Activated CD4-positive, alpha-beta T cell treated with anti-CD3 and anti-CD28 coated beads for 36 hours (primary cell): ENCODE measurements at places on chromosomes 3 and 15.
A peak's percentile ranks its signal among the peaks of the same experiment; 100 is the strongest.

DNA sequence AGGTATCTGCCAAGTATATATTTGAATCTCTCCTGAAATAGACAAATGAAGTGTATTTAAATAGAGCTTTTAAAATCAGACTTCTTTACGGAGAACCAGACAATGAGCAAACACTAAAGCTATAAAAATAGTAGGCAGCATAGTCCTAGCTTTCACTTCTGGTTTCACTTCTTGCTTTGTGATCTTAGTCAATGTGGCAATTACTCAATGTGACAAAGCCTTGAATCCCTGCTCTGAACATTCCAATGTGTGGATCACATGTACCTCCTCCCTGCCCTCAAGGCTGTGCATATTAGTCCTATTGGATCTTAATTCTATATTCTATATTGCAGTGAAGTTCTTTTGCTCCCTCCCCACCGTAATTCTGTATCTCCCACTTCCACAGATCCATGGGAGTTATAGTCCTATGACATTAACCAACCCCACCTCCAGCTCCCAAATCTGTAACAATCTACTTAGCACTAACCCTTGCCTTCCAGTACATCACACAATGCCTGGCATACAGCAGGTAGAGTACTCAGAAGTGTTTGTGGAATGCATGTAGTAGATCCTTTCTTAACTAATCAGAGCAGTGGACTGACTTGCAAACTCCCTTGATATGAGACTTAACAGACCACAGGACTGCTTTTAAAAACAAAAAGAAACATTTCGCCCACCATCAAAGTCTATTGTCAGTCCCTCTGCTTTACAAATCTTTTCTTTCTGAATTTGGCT is 24.3 kb upstream of the CP start:
- no peak for DNase-seq

DNA sequence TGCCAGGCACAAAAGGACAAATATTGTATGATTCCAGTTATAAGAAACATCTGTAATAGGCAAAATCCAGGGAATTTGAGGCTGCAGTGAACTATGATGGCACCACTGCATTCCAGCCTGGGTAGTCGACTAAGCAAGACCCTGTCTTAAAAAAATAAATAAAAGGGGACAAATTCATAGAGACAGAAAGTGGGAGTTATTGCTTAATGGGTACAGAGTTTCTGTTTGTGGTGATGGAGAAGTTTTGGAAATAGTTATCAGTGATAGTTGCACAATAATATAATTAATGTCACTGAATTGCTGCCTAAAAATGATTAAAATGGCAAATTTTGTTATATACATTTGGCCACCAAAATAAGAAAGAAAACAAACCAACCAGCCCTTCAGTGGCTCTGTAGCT is 27.6 kb upstream of the CNBP start:
- no peak for DNase-seq

- no peak for DNase-seq
Measured at GRCh38 chr15:78208887-78209645, 25.3 kb downstream of the ACSBG1 start.

DNA sequence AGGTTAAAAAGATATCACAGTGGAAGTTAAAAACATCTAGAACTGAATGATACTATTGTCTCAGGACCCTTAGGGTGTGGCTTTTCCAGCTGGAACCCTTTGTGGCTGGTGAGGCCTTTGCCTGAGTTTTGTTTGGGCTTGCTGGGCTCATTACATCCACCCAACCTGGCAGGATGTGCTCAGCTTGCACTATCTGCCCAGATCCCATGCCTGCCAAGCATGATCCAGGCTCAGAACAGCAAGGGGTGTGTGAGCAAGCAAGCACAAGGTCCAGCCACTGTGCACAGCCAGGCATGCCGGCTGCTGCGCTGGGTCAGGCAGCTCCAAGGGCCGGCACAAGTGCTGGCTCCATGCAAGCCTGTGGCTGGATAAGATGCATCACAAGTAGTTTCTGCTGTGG is 512.7 kb upstream of the CDIN1 start:
- no peak for DNase-seq

DNA sequence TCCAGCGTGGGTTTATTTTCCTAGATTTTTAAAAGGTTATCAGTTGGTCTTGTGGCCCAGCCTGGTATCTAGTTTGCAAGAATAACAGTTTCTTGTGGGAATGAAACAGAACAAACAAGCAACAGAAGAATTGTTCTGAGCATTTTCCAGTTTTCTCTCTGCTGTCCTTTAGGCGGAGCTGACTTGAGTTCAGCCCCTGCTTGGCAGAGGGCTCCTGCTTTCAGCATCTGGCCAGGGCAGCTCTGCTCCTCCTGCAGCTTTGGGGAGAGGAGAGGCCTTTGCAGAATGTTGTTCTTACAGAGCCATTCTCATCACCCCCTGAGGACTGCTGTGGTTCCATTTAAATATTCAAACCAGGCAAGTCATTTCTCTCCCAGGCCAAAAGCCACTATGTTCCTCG is 117.7 kb downstream of the ALDH1A2 start:
- no peak for DNase-seq

DNA sequence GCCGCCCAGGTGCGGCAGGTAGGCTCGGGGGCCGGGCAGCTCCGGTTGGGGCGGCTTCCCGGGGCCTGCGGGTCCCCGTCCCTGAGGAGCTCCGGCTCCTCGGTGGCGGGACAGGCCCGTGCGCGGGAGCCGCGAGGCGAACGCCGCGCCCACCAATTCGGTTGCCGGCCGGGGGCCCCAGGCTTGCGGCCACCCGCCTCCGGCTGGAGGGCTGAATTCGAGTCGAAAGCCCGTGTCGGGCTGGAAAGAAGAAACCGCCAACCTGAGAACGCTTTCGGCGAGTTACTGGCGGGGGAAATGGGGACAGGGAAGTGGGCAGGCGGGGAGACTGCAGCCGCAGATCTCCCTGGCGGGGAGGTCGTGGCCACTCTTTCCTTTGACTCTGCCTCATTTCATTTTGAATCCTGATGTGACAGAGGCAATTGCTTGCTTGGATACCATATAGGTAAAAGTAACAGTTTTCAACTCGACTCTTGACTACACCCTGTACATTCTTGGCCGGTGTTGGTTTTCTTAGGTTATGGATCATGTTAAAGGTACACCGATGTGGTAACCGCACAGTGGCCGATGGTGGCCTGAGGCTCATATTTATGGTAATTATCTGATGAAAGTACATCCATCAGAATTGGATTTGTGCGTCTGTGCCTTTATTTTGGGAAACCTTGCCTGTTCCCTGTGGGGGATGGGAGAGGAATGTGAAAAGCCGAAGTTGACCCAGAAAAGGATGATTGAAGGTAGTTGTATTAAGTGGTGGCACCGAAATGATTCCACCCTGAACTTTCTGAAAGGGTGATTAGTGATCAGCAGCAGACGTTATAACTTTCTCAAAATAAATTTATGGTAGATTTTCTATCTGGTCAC is 1.7 kb downstream of the B3GNT5 start:
- peak; percentile 41 for DNase-seq

DNA sequence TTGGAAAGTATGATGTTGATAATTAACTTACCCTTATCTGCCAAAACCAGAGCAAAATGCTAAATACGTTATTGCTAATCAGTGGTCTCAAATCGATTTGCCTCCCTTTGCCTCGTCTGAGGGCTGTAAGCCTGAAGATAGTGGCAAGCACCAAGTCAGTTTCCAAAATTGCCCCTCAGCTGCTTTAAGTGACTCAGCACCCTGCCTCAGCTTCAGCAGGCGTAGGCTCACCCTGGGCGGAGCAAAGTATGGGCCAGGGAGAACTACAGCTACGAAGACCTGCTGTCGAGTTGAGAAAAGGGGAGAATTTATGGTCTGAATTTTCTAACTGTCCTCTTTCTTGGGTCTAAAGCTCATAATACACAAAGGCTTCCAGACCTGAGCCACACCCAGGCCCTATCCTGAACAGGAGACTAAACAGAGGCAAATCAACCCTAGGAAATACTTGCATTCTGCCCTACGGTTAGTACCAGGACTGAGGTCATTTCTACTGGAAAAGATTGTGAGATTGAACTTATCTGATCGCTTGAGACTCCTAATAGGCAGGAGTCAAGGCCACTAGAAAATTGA is 59.7 kb downstream of the DCUN1D1 start:
- no peak for DNase-seq
